Thoracic aorta endothelial cell (primary cell): ENCODE measurements at places on chromosomes 3 and 15. TPM values are rescaled to one million over a fixed set of nuclear protein-coding genes. Genes with fewer than 3 reads are reported as not detected.

Gene TJP1
- total RNA-seq: 144 and 156 TPM in 2 replicates

Gene GOLGA8S
- under 0.01 and 0.07 TPM in 2 replicates for total RNA-seq

Gene ITGB5
- total RNA-seq: 130 and 149 TPM in 2 replicates

Gene SLC22A13
- 0.22 and 0.27 TPM in 2 replicates for total RNA-seq

Gene EXD1
- not detected in 2 replicates for total RNA-seq

Gene ITIH3
- total RNA-seq: under 0.01 TPM in 1 of 2 replicates, not detected in the other

Gene PIGZ
- 3.4 and 3.7 TPM in 2 replicates for total RNA-seq

Gene SEC11A
- total RNA-seq: 227 and 228 TPM in 2 replicates

Gene TBCCD1
- 18.8 and 24.1 TPM in 2 replicates for total RNA-seq

Gene SLITRK3
- total RNA-seq: not detected in 2 replicates

Gene SYNPR
- total RNA-seq: not detected in 2 replicates

Gene FBXO45
- total RNA-seq: 27.1 and 29.4 TPM in 2 replicates

Gene FHIT
- total RNA-seq: 1.4 and 2.5 TPM in 2 replicates

Gene MESP2
- total RNA-seq: 0.14 and 0.27 TPM in 2 replicates

Gene PRR20G
- total RNA-seq: not detected in 2 replicates

Gene GRAMD2A
- 0.72 TPM in 1 of 2 replicates, not detected in the other for total RNA-seq

Gene CACNA2D3
- under 0.01 TPM in 1 of 2 replicates, not detected in the other for total RNA-seq

Gene WDR93
- 0.13 TPM in 1 of 2 replicates, not detected in the other for total RNA-seq

Gene AMT
- 0.65 and 0.66 TPM in 2 replicates for total RNA-seq

Gene ADAMTS7
- 7.2 and 18.9 TPM in 2 replicates for total RNA-seq

Gene UBL7
- 29.5 and 34.1 TPM in 2 replicates for total RNA-seq

Gene LIPH
- total RNA-seq: 0.07 and 0.40 TPM in 2 replicates

Gene C3orf85
- not detected in 2 replicates for total RNA-seq

Gene ZNF662
- 1.1 and 2.4 TPM in 2 replicates for total RNA-seq

Gene NR2E3
- 0.22 and 0.27 TPM in 2 replicates for total RNA-seq

Gene CKMT1A
- total RNA-seq: not detected in 2 replicates

Gene LRRC31
- total RNA-seq: not detected in 2 replicates

Gene THBS1
- 5,331 and 6,138 TPM in 2 replicates for total RNA-seq
